ENCODE measurements at places on chromosomes 3 and 15. TPM values are rescaled to one million over a fixed set of nuclear protein-coding genes. Genes with fewer than 3 reads are reported as not detected.

DNA sequence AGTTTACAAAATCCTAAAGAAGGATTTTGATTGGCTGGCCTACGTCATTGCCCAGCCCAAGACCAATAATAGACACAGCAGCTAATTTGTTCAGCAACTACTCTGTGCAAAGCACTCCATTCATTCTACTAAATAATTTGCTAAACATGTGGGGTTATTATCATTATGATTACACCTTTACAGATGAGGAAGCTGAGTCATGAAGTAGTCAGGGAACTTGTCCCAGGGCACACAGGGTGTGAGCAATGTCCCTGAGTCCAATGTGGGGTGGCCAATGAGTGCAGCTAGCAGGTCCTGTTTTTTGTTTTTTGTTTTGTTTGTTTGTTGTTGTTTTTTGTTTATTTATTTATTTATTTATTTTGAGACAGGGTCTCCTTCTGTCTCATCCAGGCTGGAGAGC lies 183.6 kb downstream of the ABHD5 start:
- no peak overlapping the region for H3K4me3 ChIP-seq
- no peak for DNase-seq
- no peak overlapping the region for H3K27ac ChIP-seq
- no peaks in the 10 kb centered on the region for H3K36me3 ChIP-seq
- H3K4me1 ChIP-seq: no peaks in the 10 kb centered on the region
- no peaks in the 10 kb centered on the region for H3K27me3 ChIP-seq

DNA sequence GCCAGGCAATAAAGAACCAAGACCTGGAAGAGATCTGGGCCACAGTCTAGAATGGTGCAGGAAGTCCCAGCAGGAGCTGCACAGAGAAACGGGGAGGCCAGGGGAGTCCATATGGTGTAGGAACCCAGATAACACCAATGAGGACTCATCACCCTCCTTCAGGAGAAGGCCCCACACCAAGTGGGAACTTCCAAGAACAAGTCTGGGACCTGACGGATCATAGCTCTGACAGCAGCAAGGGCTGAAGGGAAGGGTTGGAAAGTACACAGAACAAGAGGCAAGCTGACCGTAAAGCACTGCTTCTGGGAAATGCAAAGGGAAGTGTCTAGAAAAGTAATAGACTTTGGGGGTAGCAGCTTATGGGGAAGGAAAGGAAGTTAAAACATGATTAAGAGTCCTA lies 34.5 kb downstream of the ANO10 start:
- H3K27ac ChIP-seq: no peak overlapping the region
- no peak for DNase-seq
- no peaks in the 10 kb centered on the region for H3K4me1 ChIP-seq
- peaks cover 3% of the 10 kb centered on the region for H3K36me3 ChIP-seq
- H3K4me3 ChIP-seq: no peak overlapping the region
- no peaks in the 10 kb centered on the region for H3K27me3 ChIP-seq

- no peak overlapping the region for H3K4me3 ChIP-seq
- no peaks in the 10 kb centered on the region for H3K27me3 ChIP-seq
- H3K4me1 ChIP-seq: no peaks in the 10 kb centered on the region
- no peak overlapping the region for H3K27ac ChIP-seq
- no peak for DNase-seq
These were observed 24.7 kb upstream of the TM2D3 start for GRCh38 chr15:101676921-101677329.

- no peaks in the 10 kb centered on the region for H3K36me3 ChIP-seq
- no peak for DNase-seq
- H3K4me3 ChIP-seq: no peak overlapping the region
- H3K27me3 ChIP-seq: no peaks in the 10 kb centered on the region
- peaks cover 3% of the 10 kb centered on the region for H3K4me1 ChIP-seq
These were observed 38.7 kb downstream of the C2CD4B start for GRCh38 chr15:62126364-62126763.

GRCh38 chr3:172194702-172195406 lies 155.5 kb downstream of the FNDC3B start:
- no peak for DNase-seq
- no peak overlapping the region for H3K27ac ChIP-seq
- no peaks in the 10 kb centered on the region for H3K27me3 ChIP-seq
- H3K4me1 ChIP-seq: peaks cover 6% of the 10 kb centered on the region
- no peaks in the 10 kb centered on the region for H3K36me3 ChIP-seq

DNA sequence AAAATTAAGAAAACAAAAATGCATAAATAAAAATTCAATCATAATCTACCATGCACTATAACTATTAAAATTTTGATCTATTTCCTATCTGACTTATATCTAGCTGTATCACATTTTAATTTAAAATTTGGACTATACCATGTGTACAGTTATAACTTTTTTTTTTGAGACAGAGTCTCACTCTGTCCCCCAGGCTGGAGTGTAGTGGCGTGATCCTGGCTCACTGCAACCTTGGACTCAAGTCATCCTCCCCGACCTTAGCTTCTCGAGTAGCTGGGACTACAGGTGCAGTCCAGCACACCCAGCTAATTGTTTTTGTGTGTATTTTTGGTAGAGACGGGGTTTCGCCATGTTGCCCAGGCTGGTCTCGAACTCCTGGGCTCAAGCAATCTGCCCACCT lies 119.9 kb downstream of the ADAM10 start:
- no peak overlapping the region for H3K4me3 ChIP-seq
- no peaks in the 10 kb centered on the region for H3K36me3 ChIP-seq
- H3K27ac ChIP-seq: no peak overlapping the region
- H3K4me1 ChIP-seq: peaks cover 7% of the 10 kb centered on the region
- no peaks in the 10 kb centered on the region for H3K27me3 ChIP-seq
- no peak for DNase-seq

DNA sequence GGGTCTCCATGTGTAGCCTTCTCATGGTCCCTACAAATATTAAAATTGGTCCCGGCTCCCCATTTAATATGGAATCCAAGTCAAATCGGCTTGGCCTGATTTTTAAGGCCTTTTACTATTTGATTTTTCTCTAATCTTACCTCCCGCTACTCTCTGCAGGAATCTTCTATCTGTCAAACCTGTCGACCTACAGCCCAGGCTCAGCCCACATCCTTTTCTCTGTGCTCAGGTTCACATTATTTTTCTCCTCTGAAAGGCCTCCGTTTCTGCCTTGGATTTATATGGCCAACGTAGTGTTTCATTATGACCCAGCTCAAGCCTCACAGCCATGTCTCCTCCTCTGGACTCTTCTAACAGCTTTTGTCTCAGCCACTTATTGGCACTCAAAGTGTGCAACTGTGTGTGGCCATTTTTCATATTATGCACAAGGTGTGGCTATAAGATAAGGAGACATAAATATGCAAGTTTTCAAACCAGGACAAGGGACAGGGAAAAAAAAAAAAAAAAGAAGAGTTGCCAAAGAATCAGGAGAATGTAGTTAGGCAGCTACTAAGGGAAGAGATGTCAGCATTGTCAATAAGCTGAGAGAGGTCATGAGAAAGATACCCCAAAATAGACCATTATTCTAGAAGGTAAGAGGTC lies 2.1 kb upstream of the GLCE start:
- H3K4me1 ChIP-seq: peaks cover 5% of the 10 kb centered on the region
- H3K27me3 ChIP-seq: no peaks in the 10 kb centered on the region
- no peak overlapping the region for H3K27ac ChIP-seq
- no peak for DNase-seq
- no peaks in the 10 kb centered on the region for H3K36me3 ChIP-seq

Gene CYP1A2
- 31.7 TPM for polyA plus RNA-seq

Gene CRABP1
- not detected for polyA plus RNA-seq

Gene GOLGA8M
- 1.0 TPM for polyA plus RNA-seq

Gene C3orf20
- not detected for polyA plus RNA-seq

Data from liver (tissue), 10 donors.